Ovary (tissue), 10 donors: ENCODE measurements at places on chromosomes 7 and 10. TPM values are rescaled to one million over a fixed set of nuclear protein-coding genes. Genes with fewer than 3 reads are reported as not detected.

- H3K4me1 ChIP-seq, result no peaks in the 10 kb centered on the region
- no peaks in the 10 kb centered on the region for H3K27me3 ChIP-seq
- DNase-seq, result no peak
- H3K27ac ChIP-seq, result no peak overlapping the region
- no peaks in the 10 kb centered on the region for H3K36me3 ChIP-seq
Observed at GRCh38 chr7:43018446-43018845, 86.3 kb downstream of the MRPL32 start.

- no peaks in the 10 kb centered on the region for H3K27me3 ChIP-seq
- H3K4me3 ChIP-seq, result no peak overlapping the region
- no peak for DNase-seq
- no peaks in the 10 kb centered on the region for H3K4me1 ChIP-seq
- no peak overlapping the region for H3K27ac ChIP-seq
- no peaks in the 10 kb centered on the region for H3K36me3 ChIP-seq
Observed at GRCh38 chr10:10346390-10347150, 671.1 kb upstream of the CELF2 start.

Gene AMPH
- 4.5 TPM for polyA plus RNA-seq

DNA sequence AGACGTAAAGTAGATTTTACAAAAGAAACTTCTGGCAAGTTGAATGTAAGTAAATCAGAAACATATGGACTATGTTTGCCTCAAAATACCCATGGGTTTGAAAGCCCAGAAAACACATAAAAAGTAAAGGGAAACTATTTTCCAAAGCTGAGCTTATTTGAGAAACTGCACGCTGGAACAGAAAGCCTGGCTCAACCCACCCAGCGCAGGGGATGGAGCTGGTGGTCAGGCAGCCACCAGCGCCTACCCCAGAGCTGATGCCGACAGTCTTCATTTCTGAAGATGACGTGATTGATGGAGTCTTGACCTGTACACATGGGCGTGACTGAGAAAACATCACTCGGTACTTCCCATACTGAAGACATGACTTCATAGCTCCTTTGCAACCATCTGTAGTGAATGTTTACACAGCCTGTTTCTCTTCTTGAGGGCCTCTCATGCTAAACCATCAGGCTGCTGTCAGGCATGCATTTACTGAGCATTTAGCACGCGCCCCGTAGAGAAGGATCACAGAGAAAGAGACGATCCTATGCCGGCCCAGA is 232.6 kb upstream of the AUTS2 start:
- H3K27me3 ChIP-seq, result no peaks in the 10 kb centered on the region
- H3K36me3 ChIP-seq, result no peaks in the 10 kb centered on the region
- DNase-seq, result no peak
- peak overlapping the region; percentile 32 for H3K4me3 ChIP-seq
- H3K4me1 ChIP-seq, result peaks cover 2% of the 10 kb centered on the region

- no peaks in the 10 kb centered on the region for H3K4me1 ChIP-seq
- no peaks in the 10 kb centered on the region for H3K27me3 ChIP-seq
- no peak overlapping the region for H3K4me3 ChIP-seq
- H3K27ac ChIP-seq, result no peak overlapping the region
- H3K36me3 ChIP-seq, result no peaks in the 10 kb centered on the region
Observed at GRCh38 chr7:6340241-6340640, 67.8 kb upstream of the CYTH3 start.

DNA sequence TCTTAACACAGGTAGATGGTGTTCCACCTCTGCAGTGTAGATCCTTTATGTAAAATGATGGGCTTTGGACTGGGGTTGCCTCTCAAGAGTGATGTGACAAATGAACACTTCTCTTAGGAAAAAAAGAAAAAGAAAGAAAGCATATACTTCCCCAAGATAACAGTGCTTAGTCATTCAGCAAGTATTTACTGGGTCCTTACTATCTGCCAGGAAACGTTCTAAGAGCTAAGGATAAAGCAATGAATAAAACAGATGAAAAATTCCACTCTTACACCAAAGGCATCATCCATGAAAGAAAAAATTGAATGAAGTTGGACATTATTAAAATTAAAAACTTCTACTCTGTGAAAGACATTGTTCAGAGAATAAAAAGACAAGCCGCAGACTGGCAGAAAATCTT is 177.3 kb downstream of the C7orf25 start:
- no peaks in the 10 kb centered on the region for H3K4me1 ChIP-seq
- no peak overlapping the region for H3K4me3 ChIP-seq
- no peak overlapping the region for H3K27ac ChIP-seq
- no peaks in the 10 kb centered on the region for H3K27me3 ChIP-seq
- no peak for DNase-seq
- no peaks in the 10 kb centered on the region for H3K36me3 ChIP-seq

DNA sequence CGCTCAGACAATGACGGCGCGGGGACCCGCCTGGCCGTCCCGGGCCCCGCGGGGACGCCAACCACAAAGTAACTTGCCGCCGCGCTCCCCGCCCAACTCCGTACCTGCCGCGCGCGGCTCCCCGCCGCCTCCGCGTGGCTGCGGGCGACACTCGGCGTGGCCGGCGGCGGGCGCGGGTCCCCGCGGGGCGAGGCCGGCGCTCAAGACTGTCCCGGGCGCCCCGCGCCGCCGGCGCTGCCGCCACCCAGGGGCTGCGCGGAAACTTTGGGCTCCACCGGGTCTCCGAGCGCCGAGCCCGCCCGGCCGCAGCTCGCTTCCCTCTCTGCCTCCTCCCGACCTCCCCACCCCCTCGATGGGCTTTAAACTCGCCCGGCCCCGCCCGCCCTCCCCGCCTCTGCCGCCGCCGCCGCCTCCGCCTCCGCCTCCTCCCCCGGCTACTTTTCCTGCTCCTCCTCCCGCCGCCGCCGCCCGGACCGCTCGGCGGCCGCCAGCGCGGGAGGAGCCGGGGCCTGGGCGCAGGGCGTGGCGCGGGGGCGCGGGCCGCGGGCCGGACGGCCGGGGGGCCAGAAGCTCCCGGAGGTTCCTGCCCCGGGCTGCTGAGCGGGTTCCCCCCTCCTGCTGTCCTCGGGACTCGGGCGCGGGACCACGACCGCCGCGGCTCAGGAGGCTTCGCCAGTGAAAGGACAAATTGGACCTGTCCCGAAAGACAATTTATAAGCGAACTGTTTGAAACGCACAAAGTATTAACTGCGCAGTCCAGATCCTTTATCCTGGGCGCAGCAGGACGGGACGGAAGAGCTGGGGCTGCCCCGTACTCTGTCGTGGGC is 10.6 kb upstream of the GRB10 start:
- H3K27ac ChIP-seq, result peak overlapping the region; percentile 57
- H3K4me3 ChIP-seq, result peak overlapping the region; percentile 50
- peaks cover 6% of the 10 kb centered on the region for H3K4me1 ChIP-seq
- H3K36me3 ChIP-seq, result no peaks in the 10 kb centered on the region
- DNase-seq, result peak; percentile 64

Gene CNTNAP2
- polyA plus RNA-seq, result 1.5 TPM

DNA sequence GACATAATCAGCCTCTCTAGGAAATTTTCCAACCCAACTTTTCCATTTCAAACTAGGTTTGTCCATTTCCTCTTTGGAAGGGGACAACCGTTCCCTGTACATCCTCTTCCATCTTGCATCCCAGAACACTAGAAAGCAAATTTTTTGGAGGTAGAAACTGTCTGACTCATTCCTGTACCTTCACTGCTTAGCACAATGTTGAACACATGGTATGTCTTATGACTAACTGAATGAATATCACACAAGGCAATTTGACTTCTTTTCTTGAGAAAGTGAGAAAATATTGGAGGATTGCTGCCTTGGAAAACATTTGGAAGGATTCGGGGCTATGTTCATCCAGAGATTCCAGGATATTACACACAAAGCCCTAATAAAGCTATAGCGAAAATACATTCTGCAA is 289.1 kb downstream of the FGFR2 start:
- H3K4me1 ChIP-seq, result peaks cover 2% of the 10 kb centered on the region
- H3K36me3 ChIP-seq, result no peaks in the 10 kb centered on the region
- H3K27ac ChIP-seq, result no peak overlapping the region
- H3K4me3 ChIP-seq, result no peak overlapping the region
